ENCODE measurements at places on chromosomes 1 and 21.

DNA sequence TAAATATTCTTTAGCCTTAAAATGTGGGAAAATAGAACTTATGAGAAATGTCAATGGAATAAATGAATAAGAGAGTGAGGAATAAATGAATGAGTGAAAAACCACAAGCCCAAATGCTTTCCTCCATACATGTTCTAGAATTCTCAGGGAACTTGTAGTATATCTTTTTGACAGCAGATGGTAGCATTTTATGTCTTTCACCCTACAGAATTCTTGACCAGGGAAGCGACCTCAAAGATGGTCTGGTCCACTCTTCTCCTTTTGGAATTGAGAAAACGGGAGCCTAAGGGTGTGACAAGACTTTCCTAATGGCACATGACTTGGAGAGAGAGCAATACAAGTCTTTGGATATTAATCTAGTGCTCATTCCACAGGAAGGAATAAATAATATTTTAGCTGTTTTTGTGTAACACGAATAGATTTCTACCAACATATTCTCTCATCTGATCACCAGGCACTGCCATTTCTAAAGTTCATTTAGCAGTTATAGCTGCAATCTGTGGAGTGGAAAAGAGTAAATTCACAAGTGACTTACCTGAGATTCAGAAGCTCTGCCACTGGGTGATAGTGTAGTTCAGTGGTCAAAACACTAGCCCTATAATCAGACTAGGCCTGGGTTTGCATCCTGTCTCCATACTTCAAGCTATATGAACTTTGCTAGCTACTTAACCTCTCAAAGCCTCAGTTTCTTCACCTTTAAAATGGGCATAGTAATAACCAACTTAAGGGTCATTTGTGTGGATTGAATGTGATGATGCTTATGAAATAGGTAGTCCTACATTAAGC lies 15.0 kb upstream of the F5 start:
- DNase-seq: peak; percentile 15

GRCh38 chr1:160087118-160087662 lies 5.9 kb downstream of the KCNJ9 start:
- no peak for DNase-seq

DNA sequence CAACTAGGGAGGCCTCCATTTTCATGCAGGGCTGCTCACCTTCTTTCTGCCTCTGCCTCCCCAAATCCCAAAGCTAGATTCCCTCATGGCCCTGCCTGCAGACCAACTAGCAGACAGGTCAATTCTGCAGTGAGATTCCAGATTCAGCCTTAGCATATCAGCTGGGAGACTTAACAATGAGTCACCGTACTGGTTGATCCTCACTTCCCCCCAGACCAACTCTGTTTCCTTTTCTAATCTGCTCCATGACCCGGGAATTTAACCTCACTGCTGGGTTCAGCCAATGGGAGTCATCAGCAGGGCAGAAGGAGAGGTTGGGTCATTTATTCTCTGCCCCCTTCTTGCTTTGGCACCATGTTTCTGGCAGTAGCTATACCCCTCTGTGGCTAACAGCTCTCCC lies 140.6 kb upstream of the GRIK3 start:
- DNase-seq: no peak

DNA sequence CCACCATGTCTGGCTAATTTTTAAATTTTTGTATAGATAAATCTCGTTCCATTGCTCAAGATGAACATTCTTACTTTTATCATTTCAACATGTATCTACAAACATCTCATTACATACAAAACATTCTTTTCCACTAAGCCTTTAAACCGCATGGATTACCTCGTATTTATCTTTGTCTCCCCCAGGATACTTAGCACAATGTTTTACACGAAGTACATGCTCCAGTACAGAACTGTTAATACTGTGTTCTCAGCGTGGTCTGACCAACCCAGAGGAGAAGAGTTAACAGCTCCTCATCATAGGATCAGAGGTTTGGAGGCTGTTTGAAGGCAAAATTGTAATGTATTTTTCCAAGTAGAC lies 7.4 kb downstream of the PIK3C2B start:
- DNase-seq: no peak

- DNase-seq: peak; percentile 76
Observed at GRCh38 chr1:205449750-205450443, 5.9 kb downstream of the BLACAT1 start.

DNA sequence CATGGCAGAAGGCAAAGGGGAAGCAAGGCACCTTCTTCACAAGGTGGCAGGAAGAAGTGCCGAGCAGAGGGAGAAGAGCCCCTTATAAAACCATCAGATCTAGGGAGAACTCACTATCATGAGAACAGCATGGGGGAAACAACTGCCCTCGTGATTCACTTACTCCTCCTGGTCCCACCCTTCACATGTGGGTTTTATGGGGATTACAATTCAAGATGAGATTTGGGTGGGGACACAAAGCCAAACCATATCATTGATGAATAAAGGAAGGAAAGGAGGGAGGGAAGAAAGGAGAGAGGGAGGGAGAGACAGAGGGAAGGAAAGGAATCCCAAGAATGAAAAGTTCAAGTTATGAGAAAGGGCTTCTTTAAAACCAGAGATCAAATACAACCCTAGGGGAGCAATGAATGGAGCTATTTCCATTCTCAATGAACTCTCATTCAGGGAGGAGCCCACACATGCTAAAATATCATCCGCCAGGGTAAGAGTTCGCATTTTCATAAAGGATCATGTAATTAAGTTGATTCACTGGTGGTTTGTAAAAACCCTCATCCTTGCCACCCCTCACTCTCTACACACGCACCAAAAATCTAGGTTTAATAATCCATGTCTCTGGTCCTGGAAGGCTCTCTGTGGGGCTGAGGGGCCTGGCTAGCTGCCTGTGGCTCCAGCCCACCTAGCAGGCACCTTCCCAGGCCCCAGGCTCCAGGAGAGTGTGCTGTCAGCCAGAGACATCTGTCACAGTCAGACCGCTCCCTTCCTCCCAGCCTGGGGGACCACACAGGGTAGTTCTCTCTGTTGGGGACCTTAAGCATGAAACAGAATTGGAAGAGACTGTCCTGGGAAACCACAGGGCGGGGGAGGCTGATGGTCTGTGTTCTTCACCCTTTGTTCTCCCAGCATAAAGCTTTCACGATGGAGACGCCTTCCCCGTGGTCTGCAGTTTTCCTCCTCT lies 94.0 kb downstream of the CCDC185 start:
- DNase-seq: no peak

GRCh38 chr1:119602169-119602568 lies 45.9 kb downstream of the ZNF697 start:
- no peak for DNase-seq

GRCh38 chr1:110250749-110251148 lies 40.6 kb downstream of the KCNC4 start:
- no peak for DNase-seq

- no peak for DNase-seq
Observed at GRCh38 chr1:190474650-190475211, 2.9 kb downstream of the BRINP3 start.

Data from EL (cell line).